Stimulated activated CD4-positive, alpha-beta T cell treated with anti-CD3 and anti-CD28 coated beads, Interleukin-15, amount 100 ng/mL, for 1 hour (primary cell): ENCODE measurements at places on chromosomes 2 and 18.

- DNase-seq: no peak
Observed at GRCh38 chr2:3449936-3450335, 69.4 kb downstream of the ADI1 start.

- no peak for DNase-seq
Observed at GRCh38 chr2:23526114-23526513, 141.1 kb downstream of the KLHL29 start.

DNA sequence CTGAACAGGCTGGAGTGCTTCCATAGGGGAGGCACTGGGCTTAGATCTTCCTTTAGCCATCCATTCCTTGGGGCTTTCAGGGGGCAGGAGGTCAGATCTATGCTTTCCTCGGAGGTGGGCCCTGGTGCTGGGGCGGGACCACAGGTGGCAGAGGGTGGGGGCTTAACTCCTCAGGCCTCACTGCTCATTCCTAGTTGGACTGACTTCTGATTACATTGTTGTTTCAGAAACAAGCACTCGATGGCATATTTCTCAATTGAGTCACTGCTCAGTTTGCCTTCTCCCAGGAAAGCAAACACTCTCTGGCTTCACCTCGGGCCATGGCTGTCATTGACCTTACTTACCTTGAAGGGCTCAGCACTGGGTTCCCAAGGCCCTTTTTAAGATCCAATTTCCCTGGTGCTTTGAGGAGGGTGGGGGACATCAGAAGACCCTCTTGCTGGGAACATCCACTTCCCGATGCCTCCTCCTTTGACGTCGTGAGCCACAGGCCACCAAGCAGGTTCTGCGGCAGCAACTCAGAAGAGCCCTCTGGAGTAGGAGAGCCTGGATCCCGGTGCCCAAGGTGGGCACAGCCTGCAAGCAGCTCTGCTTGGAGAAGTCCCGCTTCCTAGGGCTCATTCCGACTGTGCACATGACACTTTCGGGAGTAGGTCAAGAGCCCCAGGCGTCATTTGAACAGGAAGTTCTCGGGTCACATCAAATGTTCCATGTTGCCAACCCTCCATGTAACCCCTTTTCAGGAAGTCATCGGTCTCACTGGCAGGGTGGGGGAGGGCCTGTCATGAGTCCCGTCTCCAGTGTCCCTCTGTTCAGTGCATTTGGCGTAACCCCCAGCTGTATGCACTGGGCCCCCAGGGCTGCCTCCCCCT lies 40.6 kb downstream of the SDC1 start:
- no peak for DNase-seq

- DNase-seq: no peak
Observed at GRCh38 chr2:168678153-168678853, 124.1 kb upstream of the NOSTRIN start.

- no peak for DNase-seq
Observed at GRCh38 chr2:56729212-56729611, 545.4 kb downstream of the CCDC85A start.

DNA sequence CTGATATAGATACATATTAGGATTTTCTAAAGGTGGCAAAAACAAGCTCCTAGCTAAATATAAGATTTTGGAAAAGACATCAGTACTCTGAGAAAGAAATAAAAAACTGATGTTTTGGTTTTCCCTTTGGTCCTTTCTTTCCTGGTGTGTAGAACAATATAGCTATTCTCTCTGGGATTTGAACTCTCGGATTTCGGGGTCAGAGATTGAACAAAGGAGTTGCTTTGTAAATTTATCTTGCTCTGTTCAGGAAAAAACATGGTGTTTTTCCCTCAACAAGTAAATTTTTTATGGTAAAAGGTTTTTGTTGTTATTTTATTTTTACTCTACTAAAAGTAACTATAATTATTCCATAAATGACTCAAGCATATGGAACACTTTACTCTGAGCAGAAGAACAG lies 889.3 kb downstream of the ERBB4 start:
- DNase-seq: no peak

DNA sequence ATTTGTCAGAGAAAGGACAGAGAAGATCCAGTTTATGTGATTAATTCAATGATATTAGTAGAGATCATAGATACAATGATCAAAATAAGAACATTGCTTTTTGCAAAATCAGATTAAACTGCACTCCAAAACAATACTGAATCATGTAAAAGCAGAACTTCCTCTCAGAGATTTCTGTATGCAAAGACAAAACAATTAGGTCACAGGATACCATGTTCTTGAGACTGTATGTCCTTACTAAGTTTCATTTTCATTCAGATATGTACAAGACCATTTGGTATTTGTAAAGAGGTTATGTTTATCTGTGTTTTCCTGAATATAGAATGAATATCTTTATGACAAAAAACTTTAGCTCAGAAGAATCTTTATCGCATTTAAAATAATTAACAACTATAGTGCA lies 161.8 kb downstream of the DLGAP1 start:
- DNase-seq: no peak

DNA sequence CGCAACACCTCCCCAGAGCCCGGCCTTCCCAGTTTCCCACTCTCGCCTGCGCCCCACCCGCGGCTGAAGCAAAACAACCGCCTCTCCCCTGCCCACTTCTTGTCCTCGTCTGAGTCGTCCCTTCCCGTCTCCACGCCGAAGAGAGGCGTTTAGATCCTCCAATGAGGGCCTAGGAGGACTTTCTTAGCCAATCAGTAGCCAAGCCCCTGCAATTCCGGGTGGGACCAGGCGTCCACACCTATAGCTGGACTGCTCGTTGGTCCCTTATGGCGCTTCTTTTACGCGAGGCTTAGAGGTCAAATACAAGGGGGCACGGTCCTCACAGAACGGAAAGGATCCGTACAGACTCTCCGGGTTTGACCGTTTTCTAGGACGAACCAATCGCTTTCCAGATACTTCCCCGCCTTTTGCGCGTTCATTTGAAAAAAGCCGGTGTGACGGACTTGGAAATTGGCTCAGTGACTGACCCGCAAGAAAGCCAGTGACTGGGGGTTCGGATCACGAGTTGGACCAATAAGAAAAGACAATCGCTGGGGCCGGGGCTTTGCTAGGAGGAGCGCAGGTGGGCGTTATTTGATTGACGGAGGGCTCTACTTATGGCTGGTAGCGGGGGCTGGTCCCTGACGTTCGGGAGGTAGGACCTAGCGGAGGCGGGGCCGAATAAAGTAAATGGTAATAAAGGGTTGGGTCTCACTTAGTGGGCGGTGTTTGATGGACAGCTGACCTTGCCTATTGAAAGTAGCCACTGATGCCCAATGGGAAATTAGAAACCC lies 581 bp upstream of the PPM1B start:
- peak; percentile 81 for DNase-seq

- no peak for DNase-seq
Observed at GRCh38 chr2:160918906-160919503, 241.2 kb upstream of the TANK start.

- no peak for DNase-seq
Observed at GRCh38 chr2:153291718-153292117, 186.8 kb downstream of the RPRM start.

- DNase-seq: no peak
Observed at GRCh38 chr18:59737776-59738300, 40.6 kb upstream of the CCBE1 start.

DNA sequence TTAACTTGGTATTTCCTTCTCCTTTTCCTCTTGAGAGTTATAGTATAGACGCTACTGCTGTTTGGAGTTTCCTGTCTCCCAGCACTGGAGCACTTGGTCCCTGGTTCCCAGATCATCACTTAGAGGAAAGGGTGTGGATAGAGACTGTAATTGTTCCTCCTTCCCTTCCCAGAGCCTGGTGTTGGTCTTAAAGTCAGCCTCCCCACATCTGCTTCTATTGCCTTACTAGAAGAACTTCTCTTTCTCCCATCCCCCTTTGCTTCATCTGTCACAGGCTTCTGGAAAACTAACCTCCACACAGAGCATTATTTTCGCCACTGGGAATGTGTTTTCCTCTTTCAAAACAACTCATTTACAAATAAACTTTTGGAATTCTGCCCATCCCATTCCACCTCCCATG lies 131.0 kb downstream of the CCDC85A start:
- no peak for DNase-seq

- DNase-seq: no peak
Observed at GRCh38 chr18:35642802-35643201, 61.3 kb downstream of the GALNT1 start.

GRCh38 chr2:165640247-165640929 lies 153.7 kb downstream of the GALNT3 start:
- DNase-seq: no peak

- no peak for DNase-seq
Observed at GRCh38 chr2:6952101-6952500, 34.9 kb downstream of the RNF144A start.

GRCh38 chr2:218418717-218419458 lies at the start of gene VIL1:
Gene VIL1, plus strand, starts transcription at chr2:218419123. Its CDS starts 4,656 bp downstream, at chr2:218423779.
- DNase-seq: no peak

DNA sequence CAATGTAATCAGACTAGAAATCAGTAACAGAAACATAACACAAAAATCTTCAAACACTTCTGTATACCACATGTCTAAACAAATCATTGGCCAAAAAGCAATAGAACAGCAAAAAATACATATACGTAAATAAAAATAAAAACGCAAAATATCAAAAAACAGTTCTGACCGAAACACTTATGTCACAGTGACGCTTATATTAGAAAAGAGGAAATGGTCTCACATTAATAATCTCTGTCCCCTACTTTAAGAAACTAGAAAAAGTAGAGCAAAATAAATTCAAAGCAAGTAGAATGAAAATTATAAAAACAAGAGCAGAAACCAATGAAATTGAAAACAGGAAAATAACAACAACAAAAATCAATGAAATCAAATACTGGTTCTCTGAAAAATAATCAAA lies 41.9 kb downstream of the TMEM131 start:
- DNase-seq: no peak

GRCh38 chr2:85763831-85764230 lies 10.0 kb downstream of the ATOH8 start:
- DNase-seq: no peak

- DNase-seq: no peak
Observed at GRCh38 chr2:182324665-182325064, 102.2 kb downstream of the PDE1A start.

- no peak for DNase-seq
Observed at GRCh38 chr2:24238158-24238557, 63.3 kb downstream of the FAM228A start.

DNA sequence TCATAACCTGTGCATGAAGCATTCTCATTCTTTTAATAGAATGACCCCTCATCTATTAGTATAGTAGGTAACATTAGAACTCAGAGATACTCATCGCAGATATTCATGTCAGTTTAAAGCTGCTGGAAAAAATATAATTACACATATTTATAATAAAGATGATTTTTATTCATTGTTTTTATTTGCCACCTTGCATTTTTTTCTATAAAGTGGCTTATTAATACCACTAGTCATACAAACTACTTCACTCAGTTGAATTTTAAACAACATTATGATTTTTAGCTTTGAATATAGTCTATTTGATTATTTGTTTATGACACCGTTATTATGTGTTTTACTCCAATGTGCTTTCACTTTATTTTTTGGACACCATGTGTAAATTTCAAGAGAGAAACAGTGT lies 23.9 kb upstream of the GULP1 start:
- DNase-seq: no peak

DNA sequence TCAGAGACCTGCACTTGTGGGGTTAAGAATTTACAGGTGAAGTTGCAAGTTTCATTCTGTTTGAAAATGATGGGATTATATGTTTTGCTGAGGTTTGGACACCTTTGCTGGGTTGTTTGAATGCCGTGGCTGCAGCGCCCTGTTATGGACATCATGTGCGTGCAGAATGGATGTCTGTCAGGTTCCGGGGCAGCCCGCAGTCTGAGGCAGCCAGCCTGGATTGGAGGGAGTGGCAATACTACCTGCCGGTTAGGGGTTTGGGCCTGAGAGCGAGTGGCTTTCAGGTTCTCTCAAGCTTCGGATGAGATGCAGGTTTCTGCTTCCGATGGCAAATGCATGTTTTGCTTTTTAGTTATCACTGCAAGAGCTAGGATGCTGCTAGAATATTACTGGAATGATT lies 1.1 kb downstream of the CASP8 start:
- DNase-seq: no peak

GRCh38 chr2:120949027-120949956 lies 213.6 kb downstream of the GLI2 start:
- DNase-seq: no peak

DNA sequence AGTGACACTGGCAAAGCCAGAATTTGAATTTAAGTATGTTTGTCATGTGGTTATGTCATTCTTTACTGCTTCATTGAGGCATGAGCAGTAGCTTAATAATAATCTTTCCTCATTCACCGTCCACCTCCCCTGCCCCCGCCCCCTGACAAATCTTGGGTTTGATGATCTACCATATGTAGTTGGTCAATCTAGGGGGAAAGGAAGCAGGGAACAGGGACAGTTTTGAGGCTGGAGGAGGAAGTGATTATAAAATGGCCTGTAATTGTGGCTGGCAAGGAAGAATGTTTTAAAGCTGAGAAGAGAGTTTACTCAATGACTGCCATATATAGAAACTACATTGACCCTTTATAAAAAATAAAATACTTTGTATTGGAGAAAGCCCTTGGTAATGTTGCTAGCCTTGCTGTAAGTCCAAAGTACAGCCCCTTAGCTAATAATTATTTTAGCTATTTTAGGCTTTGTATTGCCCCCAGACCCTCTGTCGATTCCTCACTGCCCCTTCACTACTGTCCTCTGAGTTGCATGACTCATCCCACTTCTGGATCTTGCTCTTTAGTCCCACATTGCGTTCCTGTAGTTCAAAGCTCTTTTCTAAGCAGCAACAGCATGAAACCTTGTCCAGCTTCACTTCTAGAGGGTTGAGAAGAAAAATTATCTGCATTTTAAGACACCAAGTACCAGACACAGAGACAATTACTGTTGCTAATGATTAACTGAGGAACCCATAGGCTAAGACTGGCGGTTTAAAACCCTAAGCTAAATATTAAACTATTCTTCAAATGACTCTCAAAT lies 38.4 kb downstream of the PELI1 start:
- no peak for DNase-seq

GRCh38 chr2:693606-694005 lies 16.4 kb upstream of the TMEM18 start:
- DNase-seq: no peak

DNA sequence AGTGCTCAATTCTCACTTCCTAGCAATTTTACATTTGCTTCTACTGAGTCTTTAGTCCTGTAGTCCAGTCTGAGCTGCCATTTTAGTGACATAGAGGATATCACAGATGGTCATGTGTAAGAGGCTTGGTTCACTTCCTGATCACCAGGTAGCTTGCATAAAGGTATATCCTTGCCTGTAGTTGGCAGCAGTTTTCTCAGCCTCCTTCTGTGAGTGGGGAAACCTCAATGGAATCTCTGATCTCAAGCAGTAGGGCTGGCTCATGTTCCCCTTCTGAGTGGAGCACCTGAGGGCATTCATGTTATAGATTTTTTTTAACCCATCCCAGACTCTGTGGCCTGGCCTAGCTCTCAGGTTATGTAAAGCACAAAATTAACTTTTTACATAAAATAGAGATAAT lies 278.4 kb downstream of the RDH14 start:
- no peak for DNase-seq

DNA sequence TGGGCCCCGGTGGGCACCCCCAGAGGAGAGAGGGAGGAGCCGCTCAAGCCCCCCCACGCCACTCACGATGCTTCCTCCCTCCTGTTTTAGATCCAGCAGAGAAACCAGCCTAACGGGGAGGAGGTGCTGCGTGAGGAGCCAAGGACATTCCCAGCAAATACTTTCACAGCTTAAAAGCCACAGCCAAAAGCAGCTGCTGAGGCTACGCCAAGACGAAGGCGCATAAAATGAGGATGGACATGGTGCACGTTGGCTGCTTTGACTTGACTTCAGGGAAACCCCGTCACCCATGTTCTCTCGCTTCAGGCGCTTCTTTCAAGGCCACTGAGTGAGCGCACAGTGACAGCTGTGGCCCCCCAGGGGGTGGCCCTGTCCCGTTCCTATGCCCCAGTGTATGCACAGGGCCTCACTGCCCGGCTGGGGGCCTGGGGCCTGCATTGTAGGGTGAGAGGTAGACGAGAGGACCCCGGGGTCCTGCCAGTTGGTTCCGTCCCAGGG lies 72.1 kb upstream of the PXDN start:
- DNase-seq: no peak
